ENCODE measurements at places on chromosomes 3 and 15.
A peak's percentile ranks its signal among the peaks of the same experiment; 100 is the strongest.

GRCh38 chr15:69931156-69931555, 166.6 kb downstream of the TLE3 start:
- DNase-seq: no peak

- peak; percentile 17 for DNase-seq
Observed at GRCh38 chr3:52532838-52533622, 627 bp downstream of the NT5DC2 start.

- DNase-seq: peak; percentile 93
Observed at GRCh38 chr3:196568246-196569002, at the start of the genes FBXO45 and WDR53. FBXO45 (plus strand) TSS chr3:196568660; CDS start chr3:196568985, 325 bp downstream. WDR53 (minus strand) TSS chr3:196568554; CDS start chr3:196561475, 7,079 bp downstream.

- no peak for DNase-seq
Observed at GRCh38 chr15:22902046-22902445, 63.6 kb downstream of the NIPA2 start.

GRCh38 chr15:79804838-79805237, 92.0 kb downstream of the MTHFS start:
- no peak for DNase-seq

DNA sequence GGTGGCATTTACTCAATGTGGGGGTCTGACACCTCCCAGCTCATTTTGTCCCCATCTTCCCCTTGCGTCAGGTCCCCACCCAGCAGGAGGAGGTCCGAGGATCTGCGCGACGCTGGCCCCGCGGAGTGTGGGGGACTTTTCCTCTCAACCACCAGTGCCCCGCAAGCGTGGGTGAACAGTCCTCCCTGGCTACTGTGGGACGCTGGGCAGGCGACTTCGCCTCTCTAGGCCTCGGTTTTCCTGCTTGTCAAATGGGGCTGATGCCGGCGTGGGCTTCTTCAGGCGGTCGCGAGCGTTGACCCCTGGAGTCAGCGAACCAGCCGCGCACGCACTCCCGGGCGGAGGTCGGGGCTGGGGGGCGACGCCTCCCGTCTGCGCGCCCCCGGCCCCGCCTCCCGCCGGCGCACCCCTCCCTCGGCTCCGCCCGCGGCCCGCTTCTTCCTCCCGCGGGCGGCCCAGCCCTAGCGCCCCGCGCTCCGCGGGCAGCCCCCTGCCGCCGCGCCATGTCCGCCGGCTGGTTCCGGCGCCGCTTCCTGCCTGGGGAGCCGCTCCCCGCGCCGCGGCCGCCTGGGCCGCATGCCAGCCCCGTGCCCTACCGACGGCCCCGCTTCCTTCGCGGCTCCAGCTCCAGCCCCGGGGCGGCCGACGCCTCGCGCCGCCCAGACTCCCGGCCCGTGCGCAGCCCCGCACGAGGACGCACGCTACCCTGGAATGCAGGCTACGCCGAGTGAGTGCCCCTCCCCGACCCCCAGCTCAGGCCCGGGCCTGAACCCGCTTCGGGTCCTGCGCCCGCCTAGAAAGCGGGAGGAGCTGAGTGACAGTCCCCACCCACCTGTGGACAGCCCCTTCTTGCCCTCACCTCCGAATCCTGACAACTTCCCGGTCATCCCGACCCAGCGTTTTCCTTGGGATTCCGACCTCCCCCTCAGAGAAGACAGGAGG, at the start of gene PPM1M:
PPM1M (plus strand) TSS at position 438 of the 942 bp plus-strand sequence; CDS start at position 504, 66 bp downstream.
- peak; percentile 63 for DNase-seq

DNA sequence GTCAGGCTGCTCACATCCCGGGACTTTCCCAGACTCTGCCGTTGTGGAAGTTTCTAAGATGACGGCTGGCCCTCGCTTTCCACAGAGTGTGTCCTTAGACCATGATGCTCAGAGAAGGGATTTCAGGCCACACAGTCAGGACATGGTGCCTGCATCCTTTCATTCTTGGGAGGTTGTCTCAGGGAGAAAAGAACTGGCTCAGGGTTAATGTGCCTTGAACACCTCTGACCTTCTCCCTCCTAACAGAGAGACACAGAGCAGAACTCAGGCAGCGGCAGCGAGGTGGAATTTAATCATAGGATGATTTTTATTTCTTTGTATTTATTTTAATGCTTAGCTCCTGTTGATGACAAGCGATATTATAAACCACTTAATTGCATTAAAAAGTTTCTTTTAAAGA, 96.9 kb upstream of the ATP2B2 start:
- DNase-seq: no peak

DNA sequence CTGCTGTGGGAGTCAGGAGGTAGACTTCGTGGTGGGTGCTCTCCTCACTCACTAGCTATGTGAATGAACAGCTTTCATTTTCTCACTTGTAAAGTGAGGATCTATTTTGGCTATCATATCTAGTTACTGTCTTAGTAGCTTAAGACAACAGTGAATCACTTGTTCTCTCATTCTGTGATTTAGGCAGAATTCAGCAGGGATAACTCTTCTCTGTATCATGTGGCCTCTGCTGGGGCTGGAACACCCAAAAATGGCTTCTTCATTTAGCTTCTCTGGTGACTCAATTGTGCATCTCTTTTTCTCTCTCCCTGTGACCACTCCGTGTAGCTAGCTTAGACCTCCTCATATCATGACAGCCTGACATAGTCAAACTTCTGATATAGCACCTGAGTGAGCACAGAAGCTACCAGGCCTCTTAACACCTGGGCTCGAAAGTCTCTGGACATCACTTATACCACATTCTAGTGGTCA, 68.4 kb downstream of the BFSP2 start:
- DNase-seq: no peak

GRCh38 chr3:45330510-45331295, 57.7 kb upstream of the LARS2 start:
- DNase-seq: no peak

DNA sequence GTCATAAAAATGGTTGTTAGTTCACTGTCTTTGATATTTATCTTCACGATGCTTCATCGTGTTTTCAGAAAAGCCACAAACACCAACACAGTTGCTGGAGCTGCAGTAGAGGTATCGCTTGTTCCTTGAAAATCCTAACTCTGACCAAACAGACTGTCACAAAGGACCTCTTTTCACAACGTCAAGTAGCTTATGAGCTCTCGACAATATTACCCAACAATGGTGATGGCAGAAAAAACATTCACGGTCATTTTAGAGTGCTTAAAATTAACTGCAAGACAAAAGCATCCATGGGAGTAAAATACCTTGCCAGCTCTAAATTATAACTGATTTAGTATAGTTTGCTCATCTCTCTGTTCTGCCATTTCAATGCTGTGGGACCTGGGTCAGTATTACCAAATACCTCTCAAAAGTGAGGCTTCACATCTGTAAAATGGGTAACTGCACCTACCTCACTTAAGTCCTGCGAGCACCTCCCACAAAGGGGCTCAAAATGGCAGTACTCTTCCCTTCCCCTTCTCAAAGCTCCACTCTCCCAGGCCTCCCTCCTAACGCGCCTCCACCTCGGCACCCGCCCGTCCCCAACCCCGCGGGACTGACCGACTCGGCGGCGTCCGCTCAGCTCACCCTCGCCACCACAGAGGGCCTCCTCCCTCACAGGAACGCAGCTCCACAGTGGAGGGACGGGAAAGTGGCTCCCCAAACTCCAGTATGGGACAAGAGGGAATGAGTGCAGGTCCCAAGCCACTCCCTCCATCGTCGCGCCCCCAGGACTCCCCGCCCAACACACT, 546 bp downstream of the TRIM59 start:
- DNase-seq: no peak

GRCh38 chr3:15204005-15204404, 2.0 kb upstream of the CAPN7 start:
- DNase-seq: no peak

- DNase-seq: no peak
Observed at GRCh38 chr3:170999737-171000242, 26.7 kb downstream of the SLC2A2 start.

DNA sequence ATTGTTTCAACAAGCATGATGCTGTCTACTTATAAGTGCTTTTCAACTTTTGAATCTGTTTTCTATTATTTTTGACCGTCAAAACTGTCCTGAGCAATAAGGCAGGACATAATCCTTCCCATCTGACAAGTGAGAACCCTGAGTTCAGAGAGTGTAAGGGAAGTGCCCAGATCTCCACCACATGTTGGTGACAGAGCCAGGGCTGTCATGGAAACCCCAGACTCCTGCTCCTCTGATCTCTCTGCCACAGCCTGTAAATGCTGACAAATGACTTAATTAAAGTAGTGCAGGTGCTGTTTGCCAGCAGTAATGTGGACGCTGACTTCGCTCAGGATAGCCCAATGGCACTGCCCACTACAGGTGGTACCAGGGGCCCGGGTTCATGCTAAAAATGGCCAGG, 40.3 kb downstream of the SPSB4 start:
- no peak for DNase-seq

GRCh38 chr3:56940976-56941375, 119.5 kb upstream of the SPATA12 start:
- no peak for DNase-seq

DNA sequence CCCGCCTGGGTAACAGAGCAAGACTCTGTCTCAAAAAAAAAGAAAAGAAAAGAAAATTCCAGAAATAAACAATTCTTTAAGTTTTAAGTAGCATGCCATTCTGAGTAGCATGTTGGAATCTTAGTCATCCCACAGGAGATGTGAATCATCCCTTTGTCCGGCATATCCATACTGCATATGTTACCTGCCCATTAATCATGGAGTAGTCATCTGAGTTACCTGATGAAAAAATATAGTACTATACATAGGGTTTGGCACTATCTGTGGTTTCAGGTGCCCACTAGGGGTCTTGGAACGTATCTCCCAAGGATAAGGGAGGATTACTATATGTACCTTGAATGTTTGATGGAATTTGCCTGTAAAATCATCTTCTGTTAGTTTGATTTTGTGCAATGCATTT, 6.3 kb upstream of the CCR4 start:
- DNase-seq: no peak

GRCh38 chr3:150341891-150342290, 66.2 kb upstream of the TSC22D2 start:
- no peak for DNase-seq

DNA sequence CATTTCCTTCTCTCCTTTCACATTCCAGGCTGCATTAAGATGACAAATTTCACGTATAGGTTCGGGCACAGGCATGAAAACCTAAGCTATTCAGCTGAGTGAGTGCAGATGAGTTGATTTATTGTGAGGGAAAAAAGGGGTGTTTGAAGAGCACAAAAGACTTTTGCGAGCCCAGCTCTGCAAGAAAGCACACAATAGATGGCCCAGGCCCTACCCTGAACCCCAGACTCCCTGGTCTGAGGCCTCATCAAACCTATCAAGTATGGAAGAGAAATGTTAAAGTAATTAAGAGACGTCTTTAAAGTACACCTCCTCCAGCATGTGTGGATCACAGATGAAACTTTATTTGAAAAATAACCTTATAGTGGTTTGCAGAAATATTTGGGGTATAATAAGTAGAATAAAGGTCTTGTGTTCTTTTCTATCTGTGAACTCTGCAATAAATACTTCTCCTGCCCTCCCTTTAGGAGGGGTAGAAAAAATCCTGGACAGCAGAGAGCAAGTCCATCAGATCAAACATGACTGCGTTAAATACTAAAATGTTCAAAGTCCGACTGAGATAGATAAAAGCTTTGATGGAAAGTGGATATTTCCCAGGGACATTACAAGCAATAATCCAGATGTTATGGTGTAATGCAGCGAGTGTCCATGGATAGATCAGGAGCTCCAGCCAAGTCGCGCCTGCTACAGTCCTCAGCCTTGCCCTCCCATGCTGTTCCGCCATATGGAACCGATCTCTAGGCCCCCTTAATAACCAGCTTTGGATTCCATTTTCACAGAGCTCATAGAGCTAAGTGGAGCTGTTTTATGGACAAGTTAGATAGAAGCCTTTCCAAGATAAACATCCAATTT, 121.5 kb downstream of the MCTP2 start:
- no peak for DNase-seq

DNA sequence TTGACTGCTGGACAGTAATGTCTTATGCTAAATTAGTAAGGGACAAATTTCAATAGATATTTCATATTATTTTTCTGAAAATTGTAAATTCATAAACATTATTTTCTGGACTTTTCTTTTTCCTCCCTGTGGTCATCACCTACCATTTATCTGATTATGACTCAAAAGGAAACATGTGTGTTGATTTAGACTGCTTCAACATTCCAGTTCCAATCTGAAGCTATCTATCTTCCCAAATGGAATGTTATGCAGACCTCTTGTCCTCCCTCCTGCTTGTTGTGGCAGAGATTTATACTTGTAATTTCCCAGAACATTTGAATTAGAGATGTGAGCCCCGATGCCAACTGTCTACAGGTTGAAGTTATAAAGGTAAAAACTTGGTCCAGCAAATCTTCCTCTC, 803.4 kb downstream of the TUSC7 start:
- DNase-seq: no peak

DNA sequence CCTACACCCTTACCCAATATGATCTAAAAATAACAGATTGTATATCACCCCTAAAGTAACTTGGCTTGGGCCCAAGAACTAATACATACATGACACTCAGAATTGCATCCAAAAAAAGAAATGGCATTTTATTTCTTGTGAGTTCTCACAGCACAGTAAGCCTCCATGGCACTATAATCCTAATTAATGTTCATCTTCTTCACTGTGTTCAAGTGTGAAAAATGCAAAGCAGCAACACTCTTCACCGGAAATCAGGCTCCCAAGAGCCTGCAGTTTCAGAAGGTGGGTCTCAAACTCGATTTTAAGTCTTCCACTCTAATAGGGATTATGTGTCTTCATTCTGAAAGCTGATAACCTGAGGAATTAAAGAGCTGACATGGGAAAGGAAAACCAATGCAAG, 142.8 kb upstream of the TSC22D2 start:
- no peak for DNase-seq

- no peak for DNase-seq
Observed at GRCh38 chr3:169165196-169166158, 498.0 kb downstream of the MECOM start.

- DNase-seq: peak; percentile 39
Observed at GRCh38 chr3:108124337-108125152, 33.7 kb upstream of the CD47 start.

DNA sequence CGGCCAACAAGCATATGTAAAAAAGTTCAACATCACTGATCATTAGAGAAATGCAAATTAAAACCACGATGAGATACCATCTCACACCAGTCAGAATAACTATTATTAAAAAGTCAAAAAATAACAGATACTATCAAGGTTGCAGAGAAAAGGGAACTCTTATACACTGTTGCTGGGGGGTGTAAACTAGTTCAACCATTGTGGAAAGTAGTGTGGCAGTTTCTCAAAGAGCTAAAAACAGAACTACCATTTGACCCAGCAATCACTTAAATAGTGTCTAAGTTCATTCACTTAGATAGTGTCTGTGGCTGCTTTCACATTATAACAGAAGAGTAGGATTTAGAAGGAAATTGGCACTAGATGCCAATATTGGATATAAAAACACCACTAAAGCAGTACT, 49.7 kb downstream of the CGGBP1 start:
- no peak for DNase-seq

DNA sequence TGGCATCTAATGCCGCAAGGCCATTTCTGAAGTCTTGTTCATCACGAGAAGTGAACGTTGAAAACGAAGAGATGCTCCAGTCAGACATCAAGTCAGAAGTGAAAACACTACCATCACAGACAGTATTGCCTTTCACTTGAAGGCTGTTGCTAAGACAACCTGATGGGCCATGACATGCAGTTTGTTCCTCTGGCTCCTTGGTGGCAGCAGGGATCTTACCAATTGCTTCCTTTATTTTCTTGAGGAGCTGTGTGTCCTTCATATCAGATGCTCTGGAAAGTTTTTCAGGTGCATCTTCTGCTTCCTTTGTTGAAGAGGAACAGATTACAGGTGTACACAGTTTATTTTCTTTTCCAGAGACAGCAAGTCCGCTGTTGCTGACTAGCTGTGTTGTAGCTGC, 30.7 kb upstream of the MYLK start:
- no peak for DNase-seq
